ENCODE measurements at places on chromosomes 7 and 10.

DNA sequence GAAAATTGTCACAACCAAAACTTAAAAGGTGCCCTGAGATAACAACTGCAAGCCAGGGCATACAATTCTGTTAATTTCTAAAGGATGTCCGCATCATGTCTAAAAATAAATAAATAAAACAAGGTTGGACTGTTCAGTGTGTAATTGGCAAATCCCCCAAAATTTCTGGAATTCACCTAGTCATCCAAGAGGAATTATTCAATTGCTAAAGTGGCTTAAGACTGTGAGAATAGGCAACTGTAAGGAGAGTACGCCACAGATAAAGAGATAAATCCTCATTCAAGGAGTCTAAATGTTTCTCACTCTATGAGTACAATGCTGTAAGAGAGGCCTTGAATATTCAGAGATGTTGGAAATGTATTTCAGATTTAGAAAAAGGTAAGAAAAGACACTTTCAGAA is 37.2 kb downstream of the PIK3AP1 start:
- no peak for DNase-seq

DNA sequence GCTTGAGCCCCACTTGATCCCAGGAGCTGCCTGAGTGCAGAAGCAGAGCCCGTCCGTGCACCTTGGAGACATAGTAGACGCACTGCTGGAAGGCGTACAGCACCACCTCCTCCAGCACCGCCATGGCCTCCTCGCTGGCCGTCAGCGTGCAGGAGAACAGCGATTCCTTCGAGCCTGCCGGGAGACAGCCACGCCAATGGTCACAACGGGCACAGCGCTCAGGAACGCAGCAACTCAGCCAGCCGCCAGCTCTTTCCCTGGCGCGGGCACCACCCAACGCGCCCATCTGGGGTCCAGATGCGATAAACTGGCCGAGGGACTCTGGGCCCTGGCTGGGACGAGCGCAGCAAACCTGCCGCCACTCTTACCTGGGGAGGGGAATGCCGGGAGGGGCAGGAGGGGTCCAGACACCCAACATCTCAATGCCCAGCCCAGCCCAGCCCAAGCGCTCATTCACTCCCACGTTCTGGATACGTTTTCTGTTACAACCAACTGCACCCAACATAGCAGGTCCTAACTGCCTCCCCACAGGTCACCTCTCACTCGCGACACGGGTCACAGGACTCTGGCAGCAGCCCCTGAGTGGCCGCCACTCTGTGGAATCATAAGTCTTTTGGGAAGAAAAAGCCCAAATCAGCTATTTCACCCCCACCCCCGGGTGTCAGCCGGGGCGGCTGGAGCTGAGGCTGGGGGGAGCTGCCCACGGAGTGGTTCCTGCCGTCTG is 41.9 kb downstream of the AP5Z1 start:
- no peak for DNase-seq

DNA sequence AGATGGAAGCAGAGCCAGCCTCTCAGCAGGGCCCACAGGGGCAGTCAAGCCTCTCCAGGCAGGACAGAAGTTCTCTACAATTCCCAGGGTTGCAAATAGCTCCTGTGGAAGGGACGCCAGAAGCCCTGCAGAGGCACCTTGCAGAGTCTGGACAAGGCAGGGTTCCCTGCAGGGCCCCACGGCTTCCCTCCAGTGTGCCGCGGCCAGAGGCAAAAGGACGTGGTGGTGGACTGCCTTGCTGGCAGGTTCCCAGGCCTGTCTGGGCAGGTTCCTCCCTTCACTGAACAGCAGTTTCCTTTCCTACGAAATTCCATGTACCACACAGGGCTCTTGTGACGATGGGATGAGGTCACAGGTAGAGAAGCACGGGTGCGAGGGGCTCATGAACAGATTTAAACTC is 25.1 kb downstream of the UPP1 start:
- DNase-seq = no peak

DNA sequence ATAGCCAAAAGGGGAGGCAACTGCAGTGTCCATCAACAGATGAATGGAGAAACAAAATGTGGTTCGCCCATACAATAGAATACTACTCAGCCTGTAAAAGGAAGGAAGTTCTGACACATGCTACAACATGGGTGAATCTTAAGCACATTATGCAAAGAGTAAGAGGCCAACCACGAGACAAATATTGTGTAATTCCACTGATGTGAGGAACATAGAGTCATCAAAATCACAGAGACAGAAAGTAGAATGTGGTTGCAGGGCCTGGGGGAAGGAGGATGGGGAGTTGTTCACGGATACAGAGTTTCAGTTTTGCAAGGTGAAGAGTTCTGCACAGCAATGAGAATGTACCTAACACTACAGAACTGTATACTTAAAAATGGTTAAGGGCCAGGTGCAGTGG is 13.7 kb upstream of the C10orf71 start:
- DNase-seq = peak; percentile 94

DNA sequence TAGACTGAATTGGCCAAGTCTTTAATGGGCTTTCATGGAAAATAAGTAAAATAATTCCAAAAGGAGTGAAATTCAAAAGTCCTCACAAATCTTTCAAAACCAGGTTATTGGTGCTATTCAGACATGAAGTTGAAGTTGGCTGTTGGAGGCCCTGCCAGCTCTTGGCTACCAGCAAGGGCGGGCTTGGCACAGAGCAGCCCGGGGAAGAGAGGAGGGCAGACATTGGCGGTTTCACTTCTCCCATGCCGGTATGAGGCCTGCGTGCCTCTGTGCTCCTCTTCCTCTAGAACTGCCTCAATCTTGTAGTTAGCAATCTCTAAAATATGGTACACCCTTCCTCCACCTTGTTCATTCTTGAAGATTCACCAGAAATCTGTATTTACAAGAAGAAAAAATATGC is 16.4 kb upstream of the NPS start:
- no peak for DNase-seq

DNA sequence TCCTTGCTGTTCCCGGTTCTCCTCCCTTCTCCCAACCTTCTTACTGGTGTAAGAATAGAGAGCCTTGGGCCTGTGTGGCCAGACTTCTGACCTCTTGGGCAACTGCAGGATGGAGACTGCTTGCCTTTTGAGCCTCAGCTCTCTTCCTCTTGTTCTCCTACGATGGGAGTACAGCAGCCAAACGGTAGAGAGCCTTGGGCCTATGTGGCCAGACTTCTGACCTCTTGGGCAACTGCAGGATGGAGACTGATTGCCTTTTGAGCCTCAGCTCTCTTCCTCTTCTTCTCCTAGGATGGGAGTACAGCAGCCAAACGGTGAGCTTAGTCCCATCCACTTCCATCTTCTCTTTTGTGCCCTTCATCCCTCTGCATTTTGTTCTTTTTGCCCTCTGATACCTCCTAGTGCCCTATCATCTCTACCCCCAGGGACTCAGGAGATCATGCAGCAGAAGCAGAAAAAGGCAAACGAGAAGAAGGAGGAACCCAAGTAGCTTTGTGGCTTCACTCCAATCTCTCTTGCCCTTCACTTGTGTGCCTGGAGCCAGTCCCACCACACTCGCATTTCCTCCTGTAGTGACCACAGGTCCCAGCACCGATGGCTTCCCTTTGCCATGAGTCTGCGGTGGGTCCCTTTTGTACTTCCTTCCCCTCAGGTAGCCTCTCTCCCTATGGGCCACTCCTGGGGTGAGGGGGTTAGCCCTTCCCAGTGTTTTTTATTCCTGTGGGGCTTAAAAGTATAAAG is 15.3 kb downstream of the SLC25A13 start:
- peak; percentile 49 for DNase-seq

- no peak for DNase-seq
These were observed 6.2 kb downstream of the GIGYF1 start for GRCh38 chr7:100687751-100688300.

- no peak for DNase-seq
These were observed 5.1 kb downstream of the RASGEF1A start for GRCh38 chr10:43261578-43262396.

GRCh38 chr10:126846959-126847358 is 58.3 kb upstream of the DOCK1 start:
- DNase-seq = no peak

Measured in inflammatory macrophage treated with lipopolysaccharide for 1 hour (primary cell).